ENCODE measurements at places on chromosomes 3 and 15.

GRCh38 chr15:87686339-87686738 is 570.2 kb downstream of the NTRK3 start:
- no peak for DNase-seq

- no peak for DNase-seq
Observed at GRCh38 chr15:87924433-87924832, 332.1 kb downstream of the NTRK3 start.

GRCh38 chr15:72112805-72113204 is 5.1 kb downstream of the MYO9A start:
- DNase-seq, result no peak

DNA sequence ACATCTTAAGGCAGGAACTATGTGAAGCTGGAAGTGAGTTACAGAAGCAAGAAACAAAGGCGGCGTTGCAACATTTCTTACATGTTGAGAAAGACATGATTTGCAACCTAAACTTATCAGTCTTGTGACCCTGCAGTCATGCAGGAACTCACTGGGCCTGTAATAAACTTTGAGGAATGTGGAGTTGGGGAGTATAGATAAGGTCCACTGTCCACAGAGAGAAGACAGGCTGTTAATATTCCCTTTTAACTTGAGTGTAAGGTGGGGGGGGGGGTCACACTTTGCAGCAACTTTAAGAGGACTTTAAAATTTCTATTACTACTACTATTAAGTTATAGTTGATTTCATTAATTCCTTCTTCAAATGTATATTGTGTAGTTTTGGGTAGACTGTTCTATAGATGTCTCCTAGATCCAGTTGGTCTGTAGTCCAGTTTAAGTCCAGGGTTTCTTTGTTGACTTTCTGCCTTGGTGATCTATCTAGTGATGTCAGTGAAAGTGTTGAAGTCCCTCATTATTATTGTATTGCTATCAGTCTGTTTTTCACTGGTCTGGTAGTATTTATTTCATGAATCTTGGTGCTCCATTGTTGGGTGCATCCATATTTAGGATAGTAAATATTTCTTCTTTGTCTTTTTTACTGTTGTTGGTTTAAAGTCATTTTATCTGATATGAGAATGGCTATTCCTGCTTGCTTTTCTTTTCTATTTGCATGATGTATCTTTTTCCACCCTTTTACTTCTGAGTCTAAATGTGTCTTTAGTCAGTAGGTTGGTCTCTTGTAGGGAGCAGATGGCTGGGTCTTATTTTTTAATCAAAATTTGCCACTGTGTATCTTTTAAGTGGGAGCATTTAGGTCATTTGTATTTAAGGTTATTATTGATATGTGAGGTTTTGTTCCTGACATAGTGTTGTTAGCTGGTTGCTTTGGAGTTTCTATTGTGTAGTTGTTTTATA is 15.6 kb upstream of the FAM98B start:
- no peak for DNase-seq

DNA sequence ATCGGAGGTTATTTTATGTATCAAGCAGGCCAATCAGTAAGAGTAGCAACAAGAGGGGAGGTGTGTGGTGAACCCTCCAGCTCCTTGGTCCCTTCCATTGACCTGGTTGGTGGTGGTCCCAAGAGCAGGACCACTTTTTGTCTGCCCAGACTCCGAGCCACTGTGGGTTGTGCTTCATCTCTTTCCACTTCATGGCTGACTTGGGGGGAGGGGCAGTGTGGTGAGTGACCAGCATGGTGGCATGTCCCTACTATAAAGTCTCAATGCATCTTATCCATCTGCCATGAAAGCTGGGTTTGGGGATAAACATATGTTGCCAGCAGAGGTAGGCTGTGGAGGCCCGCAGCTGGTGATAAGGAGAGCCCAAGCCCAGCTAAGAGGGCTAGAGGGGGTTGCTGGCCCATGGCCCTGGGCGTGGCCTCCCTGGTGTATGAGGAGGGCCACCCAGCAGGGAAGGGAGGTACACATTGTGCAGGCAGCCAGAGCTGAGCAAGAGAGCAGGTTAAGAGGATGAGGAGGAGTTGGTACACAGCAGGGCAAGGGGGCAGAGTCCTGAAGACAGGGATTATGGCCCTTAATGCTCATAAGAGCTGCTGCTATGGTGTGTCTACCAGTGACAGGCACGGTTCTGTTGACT is 7.0 kb downstream of the AEN start:
- DNase-seq, result no peak

DNA sequence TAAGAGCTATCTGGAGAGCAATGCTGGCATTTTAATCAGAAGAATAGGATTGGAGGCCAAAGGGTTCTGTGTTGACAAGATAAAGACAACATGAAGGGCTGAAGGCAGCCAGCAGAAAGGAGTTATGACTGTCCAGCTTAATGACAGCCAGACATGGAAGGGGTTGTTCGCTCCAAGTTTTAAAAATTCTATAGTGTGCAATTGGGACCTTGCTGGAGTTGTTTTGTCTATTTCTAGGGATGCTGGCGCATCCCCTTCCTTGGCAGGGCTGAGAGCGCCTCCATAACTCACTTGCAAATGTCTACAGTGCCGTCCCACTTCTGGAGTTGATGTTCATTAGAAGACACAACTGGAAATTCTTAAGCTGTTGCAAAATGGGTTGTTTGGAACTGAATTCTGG is 200.7 kb downstream of the TLE3 start:
- DNase-seq, result no peak

- no peak for DNase-seq
Observed at GRCh38 chr3:127915937-127916493, 983 bp downstream of the KBTBD12 start.

DNA sequence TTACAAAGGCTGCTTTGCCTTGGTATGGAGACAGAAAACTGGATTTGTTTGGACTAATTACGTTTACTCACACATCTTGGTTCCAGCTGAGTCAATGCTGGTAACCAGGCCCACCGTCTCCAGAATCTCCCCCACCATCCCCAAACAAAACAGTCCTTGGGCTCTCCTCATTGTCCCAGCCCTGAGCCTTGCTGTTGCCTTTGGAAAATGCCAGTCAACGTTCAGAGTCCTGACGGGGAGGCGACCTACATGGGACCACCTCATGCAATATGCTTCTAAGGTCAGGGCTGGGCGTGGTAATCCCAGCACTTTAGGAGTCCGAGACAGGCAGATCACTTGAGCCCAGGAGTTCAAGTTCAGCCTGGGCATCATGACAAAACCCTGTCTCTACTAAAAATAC is 85.2 kb upstream of the IQSEC1 start:
- DNase-seq, result no peak

DNA sequence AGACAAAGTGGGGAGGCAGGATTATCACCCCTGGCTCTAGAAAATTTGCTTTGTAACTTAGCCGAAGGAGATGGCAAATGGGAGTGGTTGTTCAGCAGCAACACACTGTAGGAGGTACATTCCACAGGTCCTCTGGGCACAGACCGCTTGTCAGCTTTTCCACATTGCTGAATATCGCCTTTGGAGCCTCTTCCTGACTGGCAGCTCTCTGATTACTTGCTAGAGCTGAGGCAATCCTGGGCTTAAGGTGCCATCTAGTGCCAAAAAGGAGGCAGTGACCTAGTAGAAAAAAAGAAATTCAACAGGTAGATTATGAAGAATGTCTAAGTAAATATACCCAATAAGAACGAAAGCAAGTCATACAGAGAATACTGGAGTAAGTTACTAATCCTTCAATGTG is 13.1 kb upstream of the SCN5A start:
- DNase-seq, result no peak

GRCh38 chr3:195270079-195270816 is 711 bp downstream of the XXYLT1 start:
- peak; percentile 68 for DNase-seq

- no peak for DNase-seq
Observed at GRCh38 chr15:28104326-28104725, 5.2 kb upstream of the OCA2 start.

- no peak for DNase-seq
Observed at GRCh38 chr3:15578289-15578867, 23.0 kb downstream of the HACL1 start.

DNA sequence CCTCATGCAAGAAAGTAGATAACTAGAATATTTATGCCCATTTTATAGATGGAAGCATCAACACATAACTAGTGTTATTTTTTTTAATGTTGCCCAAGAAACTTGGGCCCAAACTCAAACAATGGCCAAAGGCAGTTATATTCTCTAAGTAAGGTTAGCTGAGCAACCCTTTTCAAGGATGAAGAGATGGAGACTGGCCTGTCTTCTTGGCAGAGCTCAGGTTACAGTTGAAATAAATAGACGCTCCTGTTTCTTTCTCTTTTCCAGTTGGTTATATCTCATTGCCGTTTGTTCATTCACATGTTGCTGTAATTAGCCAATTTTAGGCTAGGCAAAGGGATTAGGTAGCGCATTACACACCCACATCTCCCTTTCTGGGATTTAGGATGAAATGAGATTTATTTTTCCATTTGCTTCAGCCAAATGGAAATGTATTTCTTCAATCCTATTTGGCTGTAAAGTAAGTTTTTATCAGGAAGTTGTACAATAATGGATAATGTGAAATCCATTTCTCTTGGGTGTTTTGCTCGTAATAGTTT is 93.2 kb downstream of the CMSS1 start:
- DNase-seq, result no peak

- no peak for DNase-seq
Observed at GRCh38 chr3:147119346-147119745, 287.0 kb downstream of the ZIC4 start.

DNA sequence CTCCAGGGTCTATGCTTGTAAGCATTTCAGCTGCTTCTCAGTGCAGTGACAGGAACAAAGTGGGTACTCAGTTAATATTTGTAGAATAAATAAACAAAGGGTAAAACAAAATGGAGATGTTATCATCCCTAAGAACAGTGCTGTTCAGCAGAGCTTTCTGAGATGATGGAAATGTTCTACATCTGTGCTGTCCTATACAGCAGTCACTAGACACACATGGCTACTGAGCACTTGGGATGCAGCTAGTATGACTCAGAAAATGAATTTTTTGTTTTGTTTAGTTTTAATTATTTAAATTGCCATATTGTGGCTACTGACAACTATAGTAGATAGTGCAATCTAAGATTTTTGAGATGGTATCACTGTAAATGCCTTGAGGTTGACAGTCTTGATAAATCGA is 283.8 kb upstream of the ADAMTS9 start:
- DNase-seq, result no peak

DNA sequence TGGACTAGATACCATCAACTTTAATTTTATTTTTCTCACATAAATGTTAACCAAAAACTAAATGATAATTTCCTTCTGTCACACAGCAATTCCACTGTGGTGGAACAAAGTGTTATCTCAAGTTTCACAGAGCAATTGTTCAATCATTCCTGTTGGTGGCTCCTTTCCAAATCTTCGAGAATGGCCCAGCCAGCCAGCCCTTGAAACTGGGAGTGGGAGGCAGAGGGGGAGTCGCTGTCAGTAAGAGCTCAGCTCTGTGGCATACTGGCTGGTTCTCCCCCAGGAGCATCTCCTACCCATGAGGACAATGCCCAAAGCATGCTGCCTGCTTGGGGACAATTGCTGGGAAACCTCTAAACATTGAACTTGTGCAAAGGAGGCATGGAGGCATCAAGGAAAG is 47.7 kb downstream of the MECOM start:
- DNase-seq, result no peak

GRCh38 chr3:196073255-196073753 is 8.6 kb downstream of the TFRC start:
- DNase-seq, result peak; percentile 75

DNA sequence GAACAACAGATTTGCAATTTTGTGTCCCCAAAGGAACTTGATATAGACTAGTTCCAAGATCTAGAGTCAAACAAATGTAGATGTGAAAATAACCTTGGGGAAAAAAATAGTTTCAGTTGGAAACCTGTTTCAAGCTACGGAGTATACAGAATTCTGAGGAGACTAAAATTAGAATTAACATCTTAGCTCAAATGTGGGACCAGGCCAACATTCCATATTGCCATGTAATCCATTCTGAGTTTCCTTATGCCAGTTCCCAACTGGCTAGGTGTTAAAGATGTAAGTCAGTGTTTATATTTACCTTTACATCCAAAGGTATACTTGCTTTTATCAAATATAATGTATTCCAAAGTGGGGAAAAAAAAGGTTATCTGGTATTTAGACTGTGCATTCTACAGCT is 76.3 kb downstream of the UBE3A start:
- DNase-seq, result no peak

- no peak for DNase-seq
Observed at GRCh38 chr15:78650022-78650421, 9.0 kb upstream of the CHRNB4 start.

GRCh38 chr15:38275959-38276358 is 23.3 kb downstream of the SPRED1 start:
- no peak for DNase-seq

GRCh38 chr3:122940628-122941086 is 86.9 kb downstream of the SEMA5B start:
- no peak for DNase-seq

DNA sequence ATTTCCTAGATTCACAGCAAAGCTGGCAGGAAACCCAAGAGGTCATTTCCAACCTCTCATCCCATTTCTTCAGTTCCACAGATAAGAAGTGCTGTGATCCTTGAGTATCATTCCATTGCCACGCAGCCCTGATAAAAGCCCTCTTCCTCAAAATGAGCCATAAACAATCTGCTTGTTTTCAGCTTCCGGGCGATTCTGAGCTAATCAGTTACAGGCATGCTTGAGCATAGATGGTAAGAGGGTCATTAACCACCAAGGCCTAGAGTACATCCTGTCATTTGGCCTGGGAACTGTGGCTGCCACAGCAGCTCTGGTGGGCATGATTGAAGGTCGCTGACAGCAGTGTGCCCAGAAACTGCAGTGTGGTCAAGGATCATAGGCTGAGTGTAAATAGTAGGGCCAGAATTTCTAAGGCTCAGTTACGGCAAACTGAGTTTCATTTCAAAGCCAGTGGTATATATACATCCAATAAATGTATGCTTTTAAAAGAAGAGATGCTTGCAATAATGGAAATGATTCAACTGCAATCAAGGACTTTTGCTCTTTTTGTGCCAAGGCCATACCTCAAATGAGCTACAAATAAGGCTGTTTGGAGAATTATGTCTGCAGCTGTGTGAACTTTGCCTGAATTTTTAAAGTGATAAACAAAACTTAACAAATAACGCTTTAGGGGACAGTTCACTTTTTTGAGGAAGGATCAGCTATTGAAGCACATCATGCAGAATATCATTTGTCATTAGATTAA is 47.3 kb downstream of the P3H2 start:
- no peak for DNase-seq

- no peak for DNase-seq
Observed at GRCh38 chr3:176776622-176777175, 420.6 kb downstream of the TBL1XR1 start.

GRCh38 chr15:85003593-85004312 is 22.1 kb downstream of the PDE8A start:
- no peak for DNase-seq

- peak; percentile 16 for DNase-seq
Observed at GRCh38 chr15:75669191-75669878, 21.6 kb downstream of the SNX33 start.

- no peak for DNase-seq
Observed at GRCh38 chr15:67922971-67923945, 83.4 kb upstream of the RNU6-1 start.

GRCh38 chr3:109118584-109118983 is 650 bp upstream of the MORC1 start:
- DNase-seq, result no peak

- no peak for DNase-seq
Observed at GRCh38 chr3:141530415-141530768, 43.6 kb downstream of the RASA2 start.

Measured in activated CD8-positive, alpha-beta T cell treated with anti-CD3 and anti-CD28 coated beads for 36 hours (primary cell).